T follicular helper cell (primary cell): ENCODE measurements at places on chromosomes 7 and 10.

DNA sequence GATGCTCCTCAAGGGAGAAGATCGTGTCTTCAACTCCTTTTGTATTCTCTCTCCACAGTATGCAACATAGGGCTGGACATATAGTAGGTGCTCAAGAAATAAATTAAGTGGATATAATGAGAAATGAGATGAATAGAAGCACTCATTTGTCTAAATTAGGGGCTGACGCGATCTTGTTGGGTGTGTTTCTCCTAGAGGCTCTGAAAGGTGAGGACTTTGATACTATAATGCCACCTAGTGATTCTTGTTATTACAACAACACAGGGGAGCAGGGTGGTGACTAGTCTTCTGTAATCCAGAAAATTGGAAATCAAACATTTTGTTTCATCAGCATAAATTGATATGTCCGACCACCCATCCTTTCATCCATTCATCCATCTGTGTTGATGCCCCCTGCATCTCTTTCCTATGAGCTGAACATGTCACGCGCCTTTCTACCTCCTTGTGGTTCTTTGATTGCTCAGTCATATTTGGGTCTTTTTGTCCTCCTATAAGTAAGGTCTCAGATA is 3.5 kb upstream of the CFAP58 start:
- DNase-seq = no peak

- no peak for DNase-seq
These were observed 46.1 kb downstream of the CABCOCO1 start for GRCh38 chr10:61708846-61709245.

- DNase-seq = no peak
These were observed 10.7 kb downstream of the CUTC start for GRCh38 chr10:99742701-99743100.

GRCh38 chr10:44054046-44054445 is 330.9 kb downstream of the CXCL12 start:
- DNase-seq = no peak

DNA sequence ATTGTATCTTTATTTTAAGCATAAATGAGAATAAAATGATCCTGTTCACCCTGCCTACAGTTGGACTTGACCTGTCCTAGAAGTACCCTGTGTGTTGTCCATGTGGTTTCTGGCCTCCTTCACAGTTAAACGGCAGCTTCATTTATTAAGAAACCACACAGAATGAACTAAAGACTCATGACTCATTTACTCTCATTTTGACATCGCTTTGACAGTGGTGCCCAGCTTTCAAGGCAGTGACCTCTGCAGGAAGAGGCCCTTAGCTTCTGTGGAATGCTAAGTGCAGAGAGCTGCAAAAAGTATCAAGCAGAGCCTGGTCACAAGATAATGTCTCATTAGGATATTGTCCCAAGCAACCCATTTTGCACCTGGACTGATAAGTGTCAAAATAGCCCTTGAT is 93.4 kb downstream of the AVL9 start:
- DNase-seq = no peak

- DNase-seq = no peak
These were observed 47.0 kb upstream of the PLEKHA1 start for GRCh38 chr10:122327237-122328206.

GRCh38 chr7:20288036-20288435 is 42.7 kb upstream of the ITGB8 start:
- DNase-seq = no peak

- no peak for DNase-seq
These were observed 517.5 kb downstream of the KIF20B start for GRCh38 chr10:90218846-90219245.

- no peak for DNase-seq
These were observed 145.2 kb downstream of the ARID5B start for GRCh38 chr10:62046522-62047227.

DNA sequence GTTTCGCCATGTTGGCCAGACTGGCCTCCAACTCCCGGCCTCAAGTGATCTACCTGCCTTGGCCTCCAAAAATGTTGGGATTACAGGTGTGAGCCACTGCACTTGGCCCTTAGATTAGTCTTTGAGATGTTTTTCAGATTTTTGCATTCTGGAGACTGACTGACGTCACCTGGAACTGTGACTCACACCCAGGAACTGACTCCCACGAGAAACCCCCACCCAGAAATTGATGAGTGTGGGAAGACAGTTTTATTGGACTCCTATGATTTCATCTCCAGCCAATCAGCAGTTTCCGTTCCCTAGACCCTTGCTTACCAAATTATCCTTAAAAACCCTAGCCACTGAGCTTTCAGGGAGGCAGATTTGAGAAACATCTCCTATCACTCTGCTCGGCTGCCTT is 867.3 kb downstream of the TYW1 start:
- no peak for DNase-seq
